Stimulated activated CD4-positive, alpha-beta T cell treated with anti-CD3 and anti-CD28 coated beads, Interleukin-12 subunit alpha, Interleukin-12 subunit beta, amount 100 ng/mL, for 48 hours (primary cell): ENCODE measurements at places on chromosomes 2 and 18.

- DNase-seq = no peak
These were observed 413.6 kb downstream of the PTH2R start for GRCh38 chr2:208820014-208820688.

DNA sequence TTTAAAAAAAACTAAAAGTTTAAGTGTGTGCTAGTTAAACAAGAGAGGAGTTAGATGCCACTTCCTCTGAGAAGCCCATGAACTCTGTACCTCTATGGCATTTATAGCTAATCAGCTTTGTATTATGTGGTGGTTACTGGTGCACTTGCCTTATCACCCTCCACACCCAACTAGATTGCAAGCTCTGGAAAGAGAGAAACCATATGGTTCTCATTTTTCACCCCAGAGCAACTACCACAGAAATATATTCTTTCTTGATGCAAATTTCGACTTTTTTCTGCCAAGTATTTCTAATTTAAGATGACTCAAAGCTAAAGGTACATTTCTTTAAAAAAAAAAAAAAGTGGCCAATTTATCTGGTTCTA lies 24.2 kb downstream of the RAPH1 start:
- no peak for DNase-seq

DNA sequence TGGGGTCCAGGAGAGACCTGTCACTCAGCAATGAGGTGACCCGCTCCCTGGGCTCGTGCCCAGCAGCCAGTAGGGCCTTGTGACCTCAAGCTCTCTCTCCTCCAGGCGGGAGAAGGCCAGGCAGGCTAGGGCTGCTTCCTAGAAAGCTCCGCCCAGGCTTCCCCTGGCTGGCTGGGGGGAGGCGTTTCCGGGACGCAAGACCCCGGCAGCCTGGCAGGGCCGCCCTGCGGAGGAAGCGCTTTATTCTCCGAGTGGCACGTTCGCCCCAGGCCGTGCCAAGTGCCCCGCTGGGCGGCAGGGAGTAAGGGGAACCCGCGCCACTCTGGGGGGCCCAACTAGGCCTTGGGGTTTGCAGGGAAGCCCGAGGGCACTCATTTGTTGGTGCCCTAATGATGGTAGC lies 21.2 kb upstream of the EPAS1 start:
- no peak for DNase-seq

DNA sequence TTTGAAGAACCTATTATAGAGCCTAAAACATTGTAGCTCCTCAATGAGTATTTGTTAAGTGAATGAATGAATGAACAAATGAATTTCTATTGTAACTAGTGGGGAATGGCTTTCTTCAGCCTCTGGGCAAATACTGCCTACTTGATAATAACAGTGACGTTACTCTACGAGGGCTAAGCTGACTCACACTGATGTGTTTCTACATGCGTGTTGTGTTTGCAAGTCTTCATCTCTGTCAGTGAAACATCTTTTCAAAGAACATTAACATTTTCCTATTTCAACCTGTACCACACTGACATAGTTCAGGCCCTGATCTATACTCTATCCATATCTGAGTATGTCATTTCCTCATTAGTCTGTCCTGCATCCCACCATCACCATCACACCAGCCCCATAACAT lies 319.9 kb upstream of the ACVR2A start:
- no peak for DNase-seq

DNA sequence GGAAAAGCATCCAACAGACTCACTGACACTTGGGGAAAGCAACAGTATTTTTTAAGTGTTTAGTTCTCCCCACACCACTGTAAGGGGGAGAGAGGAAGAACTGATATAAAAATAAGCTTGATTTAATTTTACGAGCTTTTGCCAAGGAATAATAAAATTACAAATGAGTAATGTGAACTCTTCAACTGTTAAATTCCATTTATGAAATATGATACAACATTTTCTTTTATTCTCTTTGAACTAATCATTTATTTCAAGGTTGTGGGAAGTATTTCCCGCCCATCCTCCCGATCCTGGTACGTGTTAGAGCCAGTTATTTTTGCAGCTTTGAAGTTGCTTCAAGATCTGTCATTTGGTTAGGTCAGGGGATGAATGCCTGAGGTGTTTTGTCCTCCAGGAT lies 35.2 kb downstream of the WDPCP start:
- no peak for DNase-seq

DNA sequence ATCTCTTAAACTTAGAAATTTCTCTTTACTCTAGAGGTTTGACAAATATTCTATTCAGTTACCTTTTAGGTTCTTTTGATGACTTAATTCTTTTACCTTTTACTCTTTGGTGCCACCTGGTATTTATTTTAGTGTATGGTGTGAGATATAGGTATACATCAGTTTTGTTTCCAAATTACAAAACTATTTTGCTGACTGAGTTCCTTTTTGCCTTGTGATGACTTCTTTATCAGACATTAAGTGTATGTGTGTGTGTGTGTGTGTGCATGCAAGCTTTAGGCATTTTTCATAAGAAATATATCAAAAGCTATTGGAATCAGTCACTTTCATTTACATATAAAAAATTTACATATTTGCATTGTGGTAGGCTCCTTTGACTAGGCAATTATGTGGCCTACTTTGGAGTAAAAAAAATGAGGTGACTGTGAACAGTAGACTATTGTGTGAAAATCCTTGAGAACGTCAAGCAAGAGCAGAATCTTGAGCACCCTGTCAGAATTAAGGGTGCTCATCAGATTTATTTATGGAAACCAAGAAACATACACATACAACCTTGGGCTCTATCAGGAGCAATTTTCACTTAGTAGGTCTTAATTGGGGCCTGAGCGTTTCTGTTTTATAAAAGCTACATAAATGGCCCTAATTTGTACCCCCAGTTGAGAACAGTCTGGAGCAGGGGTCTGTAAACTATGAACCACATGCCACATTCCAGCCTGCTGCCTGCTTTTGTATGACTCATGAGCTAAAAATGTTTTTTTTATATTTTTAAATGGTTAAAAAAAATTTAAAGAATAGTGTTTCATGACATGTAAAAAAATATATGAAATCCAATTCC lies 415.9 kb downstream of the SLC4A3 start:
- no peak for DNase-seq

- no peak for DNase-seq
These were observed 874.4 kb downstream of the SUCLG1 start for GRCh38 chr2:83584672-83585071.

DNA sequence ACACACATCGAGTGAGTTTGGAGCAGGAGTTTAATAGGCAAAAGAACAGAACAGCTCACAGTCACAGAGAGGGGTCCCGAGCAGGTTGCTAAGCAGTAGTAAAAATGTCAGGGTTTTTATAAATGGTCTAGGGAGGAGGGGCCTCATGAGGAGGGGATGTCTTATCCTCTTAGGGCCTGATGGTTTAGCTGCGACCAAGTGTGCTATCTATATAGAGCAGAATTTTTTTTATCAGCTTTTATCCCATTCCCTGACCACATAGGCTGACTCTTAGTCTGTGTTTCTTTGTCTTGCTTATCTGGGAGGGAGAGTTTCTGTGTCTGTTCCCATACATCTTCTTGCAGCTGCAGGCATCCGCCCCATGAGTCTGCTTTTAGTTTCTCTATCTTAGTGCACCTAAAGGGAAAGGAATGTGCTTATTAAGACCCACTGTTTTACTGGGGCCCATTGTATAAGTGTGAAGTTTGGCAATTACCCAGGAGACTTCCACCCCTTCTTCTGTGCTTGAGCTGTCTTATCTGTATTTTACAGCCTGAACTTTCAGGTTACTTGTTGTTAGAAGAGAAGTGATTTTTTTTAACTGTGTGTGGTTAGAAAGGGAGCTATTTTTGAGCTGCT lies 30.4 kb upstream of the GMCL1 start:
- no peak for DNase-seq

DNA sequence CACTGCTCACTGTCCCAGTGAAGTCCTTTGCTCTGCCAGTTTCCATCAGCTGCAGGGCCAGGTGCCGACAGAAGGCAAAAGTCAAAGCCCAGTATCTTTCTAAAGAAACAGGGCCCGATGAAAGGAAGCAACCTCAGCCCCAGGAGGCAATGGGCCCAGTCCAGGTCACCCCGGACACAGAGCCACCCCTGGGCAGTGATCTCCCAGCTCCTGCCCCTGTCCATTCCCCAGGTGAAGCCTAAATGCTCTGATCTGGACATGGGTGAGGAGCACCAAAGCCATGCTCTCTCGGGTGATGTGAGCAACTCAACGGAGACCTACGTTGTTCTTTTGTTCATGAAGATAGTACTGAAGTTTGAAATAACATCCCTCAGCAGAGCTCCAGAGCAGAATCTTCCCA lies 61.6 kb downstream of the HDAC4 start:
- no peak for DNase-seq

DNA sequence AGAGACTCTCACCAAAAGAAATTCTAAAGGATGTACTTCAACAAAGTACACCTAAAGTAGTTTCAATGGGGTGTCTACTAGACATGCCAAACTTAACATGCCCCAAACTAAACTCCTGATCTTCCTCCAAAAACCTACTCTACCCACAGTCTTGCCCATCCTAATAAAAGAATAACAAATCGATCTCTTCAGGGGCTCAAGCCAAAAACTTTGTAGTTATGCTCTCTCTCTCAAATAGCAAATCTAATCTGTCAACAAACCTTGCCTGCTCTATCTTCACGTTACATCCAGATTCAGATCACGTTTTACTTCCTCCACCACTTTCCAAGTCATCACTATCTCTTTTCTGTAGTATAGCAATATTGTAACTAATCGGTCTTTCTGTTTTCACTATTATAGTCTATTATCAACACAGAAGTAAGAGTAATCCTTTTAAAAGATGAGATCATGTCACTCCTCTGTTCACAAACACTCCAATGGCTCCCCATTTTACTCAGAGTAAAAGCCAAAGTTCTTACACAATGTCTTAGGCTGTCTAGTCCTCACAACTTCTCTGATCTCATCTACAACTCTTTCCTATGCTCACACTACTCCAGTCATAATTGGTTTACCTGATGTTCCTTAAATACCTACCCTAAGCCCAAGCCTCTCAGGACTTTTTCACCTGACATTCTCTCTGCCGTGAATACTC lies 79.9 kb downstream of the THADA start:
- DNase-seq = no peak

DNA sequence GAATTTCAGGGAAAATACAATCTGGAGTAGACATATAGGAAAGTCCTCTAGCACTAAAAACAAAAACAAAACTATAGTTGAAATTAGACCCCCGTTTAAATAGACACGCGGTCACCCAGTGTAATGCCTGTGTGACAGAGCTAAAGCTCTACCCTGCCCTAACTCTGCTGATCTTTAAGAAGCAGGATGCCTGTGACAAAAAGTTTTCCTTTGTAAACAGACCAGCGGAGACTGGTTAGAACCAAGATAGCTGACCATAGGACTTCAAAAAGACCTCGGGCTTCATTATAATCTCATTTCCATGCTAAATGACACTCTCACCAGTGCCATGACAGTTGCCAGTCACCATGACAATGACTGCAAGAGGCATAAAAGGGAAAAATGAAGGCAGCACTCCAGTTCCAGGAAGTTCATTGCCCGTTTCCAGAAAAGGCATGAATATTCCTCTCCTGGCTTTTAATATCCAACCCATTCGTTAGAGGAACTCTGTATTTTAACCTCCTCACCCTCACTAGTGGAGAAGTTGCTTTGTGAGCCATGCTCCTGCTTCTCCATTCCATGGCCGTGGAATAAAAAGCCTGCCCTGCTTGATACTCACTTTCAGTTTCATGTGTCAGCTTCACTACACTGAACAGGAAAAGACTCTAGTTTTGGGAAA lies 157.2 kb upstream of the COPS8 start:
- DNase-seq = no peak

DNA sequence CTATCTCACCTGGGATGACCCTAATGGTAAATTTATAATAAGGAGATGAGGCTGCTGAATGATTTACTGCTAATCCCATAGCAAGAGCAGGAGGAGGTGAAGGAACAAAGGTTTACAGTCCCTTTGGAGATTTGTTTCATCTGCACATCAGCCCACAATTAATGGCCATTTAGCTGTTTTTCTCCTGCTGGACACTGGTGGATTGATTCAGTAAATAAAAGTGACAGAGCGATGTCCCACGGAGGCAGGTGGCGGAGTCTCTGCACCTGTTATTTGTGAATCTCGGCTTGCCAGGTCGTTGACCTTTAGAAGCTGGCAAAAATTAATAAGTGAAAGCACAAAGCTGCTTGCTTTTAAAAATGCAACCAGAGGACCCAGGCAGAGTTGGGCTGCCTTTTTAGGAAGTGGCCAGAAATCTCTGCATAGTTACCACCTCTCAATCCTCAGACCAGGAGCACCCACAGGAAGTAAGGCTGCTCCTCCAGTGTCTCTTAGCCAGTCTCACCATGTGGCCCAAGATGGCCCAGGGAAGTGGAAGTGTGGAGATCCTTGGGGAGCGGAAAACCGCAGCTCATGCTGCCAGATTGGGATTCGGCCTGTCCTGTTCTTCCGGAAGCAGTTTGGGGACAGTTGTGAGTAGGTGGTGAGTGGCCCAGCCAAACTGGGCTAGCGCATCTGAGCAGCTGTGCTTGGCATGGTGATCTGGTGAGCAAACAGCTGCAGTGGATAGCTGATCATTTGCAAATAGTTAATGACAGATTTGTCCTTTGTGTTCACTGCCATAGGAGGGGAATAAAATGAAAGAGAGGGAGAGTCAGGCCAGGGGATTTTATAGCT lies 1005.7 kb upstream of the PIK3C3 start:
- no peak for DNase-seq

DNA sequence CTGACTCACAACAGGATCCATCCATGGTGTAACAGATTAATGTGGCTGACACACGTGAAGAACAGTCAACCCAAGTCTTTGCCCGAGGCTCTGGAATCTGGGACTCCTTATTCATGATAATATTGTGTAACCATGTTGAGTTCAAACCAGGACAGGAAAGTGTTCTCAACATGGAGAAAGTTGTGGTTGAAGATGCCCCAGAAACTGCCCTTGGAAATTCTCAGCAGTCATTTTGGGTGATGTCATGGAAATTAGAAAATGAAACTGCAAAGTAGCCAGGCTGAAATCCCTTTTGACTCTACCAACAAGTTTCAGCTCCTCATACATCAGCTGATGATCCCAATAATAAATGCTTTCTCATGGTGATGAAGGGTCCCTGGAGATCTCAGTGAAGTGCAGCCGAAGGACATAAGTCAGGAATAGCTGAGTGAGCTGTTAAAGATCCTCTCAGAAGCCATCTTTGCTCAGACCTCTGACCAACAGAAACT lies 307.7 kb downstream of the TNS1 start:
- no peak for DNase-seq

DNA sequence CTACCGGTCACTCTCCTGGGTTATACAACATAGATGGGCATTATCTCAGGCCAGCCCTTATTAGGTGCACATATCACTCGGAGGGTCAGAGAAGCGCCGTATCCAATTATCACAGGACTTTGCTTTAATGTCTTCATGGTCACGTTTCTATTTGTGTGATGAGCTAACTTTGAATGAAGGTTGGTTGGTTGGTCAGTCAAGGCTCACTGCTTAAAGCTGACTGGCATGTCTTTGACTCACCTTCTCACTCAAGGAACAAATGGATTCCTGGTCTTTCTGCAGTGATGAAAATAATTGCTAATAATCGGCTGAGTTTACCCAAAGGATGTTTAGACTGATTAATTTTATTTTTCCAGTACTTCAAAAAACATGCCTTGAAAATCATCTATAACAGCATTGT lies 39.7 kb downstream of the COLEC12 start:
- DNase-seq = no peak
